Hindlimb muscle (tissue), 1 donor: ENCODE measurements at places on chromosomes 4 and X.
A peak's percentile ranks its signal among the peaks of the same experiment; 100 is the strongest.

DNA sequence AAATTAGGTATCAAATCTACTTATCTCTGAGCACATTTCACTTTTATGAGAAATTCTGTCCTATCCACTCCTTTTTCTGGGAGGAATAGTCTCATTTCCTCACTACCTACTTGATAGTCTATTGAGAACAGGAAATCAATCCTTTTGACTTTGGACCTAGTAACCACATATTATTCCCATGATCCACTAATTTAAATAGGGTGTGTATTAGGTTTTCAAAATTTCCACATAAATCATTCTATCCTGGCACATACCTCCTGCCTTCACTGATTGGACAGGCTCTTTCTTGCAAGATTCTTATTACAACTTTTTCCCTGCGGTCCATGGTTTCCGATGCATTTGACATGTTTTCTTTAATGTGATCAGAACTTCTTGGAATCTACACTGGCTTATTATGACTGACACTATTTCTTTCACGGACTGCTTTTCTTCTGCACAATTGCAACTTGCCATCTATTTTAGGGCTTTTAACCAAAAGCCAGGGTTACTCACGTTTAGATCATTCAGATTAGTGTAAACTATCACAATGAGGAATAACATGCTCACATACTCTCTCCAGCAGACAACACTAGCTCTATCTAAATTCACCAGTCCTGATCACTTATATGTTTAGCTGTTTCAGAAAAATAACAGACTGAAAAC lies 419.9 kb upstream of the SLIT2 start:
- no peak for DNase-seq

GRCh38 chrX:53085661-53086229 lies 3.6 kb downstream of the TSPYL2 start:
- no peak for DNase-seq

DNA sequence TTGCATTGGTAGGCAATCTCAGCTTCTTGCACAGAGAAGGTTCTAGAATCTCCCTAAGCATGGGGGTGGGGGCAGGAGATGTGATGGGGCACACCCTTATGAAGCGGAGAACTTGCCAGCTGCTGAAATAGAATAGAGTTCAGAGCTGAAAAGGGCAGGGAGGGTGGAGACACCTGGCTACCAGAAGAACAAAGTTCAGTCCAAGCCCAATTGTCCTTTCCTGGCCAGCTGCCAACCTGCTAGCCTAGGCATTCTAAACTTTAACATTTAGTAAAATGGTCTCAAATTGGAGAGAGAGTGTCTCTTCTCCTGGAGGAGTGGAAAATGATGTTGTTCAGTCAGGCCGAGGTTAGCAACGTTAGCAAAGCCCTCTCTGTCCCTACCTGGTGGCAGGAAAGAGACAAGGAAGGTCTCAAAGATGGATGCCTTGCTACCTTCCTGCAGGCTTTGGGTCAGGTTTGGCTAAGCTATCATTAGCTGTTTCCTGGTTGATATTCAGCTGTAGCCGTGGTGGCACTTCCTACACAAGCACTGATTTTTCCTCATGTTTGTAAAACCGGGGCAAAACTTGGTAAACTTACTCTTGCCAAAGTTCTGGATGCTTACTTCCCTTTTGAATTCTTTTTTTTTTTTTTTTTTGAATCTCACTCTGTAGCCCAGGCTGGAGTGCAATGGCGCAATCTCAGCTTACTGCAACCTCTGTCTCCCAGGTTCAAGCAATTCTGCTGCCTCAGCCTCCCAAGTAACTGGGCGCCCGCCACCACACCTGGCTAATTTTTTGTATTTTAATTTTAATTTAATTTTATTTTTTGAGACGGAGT lies 34.7 kb upstream of the NYX start:
- no peak for DNase-seq

- DNase-seq, result no peak
Observed at GRCh38 chr4:7371210-7371941, 63.4 kb downstream of the PSAPL1 start.

- peak; percentile 36 for DNase-seq
Observed at GRCh38 chrX:46573892-46574773, 568 bp downstream of the CHST7 start.

- no peak for DNase-seq
Observed at GRCh38 chr4:21709031-21709430, 239.5 kb downstream of the KCNIP4 start.

DNA sequence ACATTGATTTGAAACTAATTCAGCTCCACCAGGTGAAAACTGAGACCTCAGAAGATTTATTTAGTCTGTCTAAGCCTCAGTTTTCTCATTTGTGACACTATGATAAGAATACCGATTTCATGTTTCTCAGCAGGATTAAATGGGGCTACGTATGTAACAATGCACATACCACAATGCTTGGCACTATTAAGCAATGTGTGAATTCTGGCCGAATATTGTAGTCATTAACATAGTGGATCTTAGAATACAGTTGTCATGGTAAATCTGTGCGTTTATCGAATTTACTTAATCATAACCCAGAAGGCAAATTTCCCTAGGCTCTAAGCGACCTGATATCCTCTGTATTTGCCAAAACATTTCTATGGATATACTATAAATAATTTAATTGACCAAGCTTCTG lies 69.1 kb downstream of the TMA16 start:
- no peak for DNase-seq

- peak; percentile 73 for DNase-seq
Observed at GRCh38 chr4:140308366-140309123, 64.9 kb upstream of the SCOC start.

GRCh38 chr4:41156574-41156973 lies 57.8 kb downstream of the APBB2 start:
- DNase-seq, result no peak

- no peak for DNase-seq
Observed at GRCh38 chr4:125043486-125043885, 271.3 kb upstream of the FAT4 start.

DNA sequence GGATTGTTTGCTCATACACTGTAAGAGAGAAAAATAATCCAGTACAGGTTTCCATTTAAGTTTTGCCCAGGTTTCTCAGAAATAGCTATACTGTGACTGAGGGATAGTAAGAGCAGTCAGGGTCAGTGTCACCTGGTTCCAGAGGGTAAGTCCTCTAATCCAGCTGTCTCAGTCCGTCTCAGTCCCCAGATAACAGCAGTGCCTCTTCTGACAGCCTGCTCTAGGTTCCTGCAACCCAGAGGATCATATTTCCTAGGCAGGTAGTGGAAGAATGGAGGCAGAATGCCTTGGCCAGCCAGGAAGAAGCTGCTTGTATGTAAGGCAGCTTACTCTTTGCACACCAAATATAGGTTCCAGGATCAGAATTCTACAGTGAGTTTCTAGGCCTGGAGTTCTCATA lies 22.6 kb upstream of the GNRHR start:
- DNase-seq, result no peak

GRCh38 chr4:183362916-183363542 lies 40.8 kb upstream of the CLDN24 start:
- DNase-seq, result no peak

GRCh38 chr4:15427701-15428100 lies at the start of gene C1QTNF7:
Gene C1QTNF7, plus strand, starts transcription at chr4:15428033. Its CDS starts 7,711 bp downstream, at chr4:15435744.
- DNase-seq, result peak; percentile 43

DNA sequence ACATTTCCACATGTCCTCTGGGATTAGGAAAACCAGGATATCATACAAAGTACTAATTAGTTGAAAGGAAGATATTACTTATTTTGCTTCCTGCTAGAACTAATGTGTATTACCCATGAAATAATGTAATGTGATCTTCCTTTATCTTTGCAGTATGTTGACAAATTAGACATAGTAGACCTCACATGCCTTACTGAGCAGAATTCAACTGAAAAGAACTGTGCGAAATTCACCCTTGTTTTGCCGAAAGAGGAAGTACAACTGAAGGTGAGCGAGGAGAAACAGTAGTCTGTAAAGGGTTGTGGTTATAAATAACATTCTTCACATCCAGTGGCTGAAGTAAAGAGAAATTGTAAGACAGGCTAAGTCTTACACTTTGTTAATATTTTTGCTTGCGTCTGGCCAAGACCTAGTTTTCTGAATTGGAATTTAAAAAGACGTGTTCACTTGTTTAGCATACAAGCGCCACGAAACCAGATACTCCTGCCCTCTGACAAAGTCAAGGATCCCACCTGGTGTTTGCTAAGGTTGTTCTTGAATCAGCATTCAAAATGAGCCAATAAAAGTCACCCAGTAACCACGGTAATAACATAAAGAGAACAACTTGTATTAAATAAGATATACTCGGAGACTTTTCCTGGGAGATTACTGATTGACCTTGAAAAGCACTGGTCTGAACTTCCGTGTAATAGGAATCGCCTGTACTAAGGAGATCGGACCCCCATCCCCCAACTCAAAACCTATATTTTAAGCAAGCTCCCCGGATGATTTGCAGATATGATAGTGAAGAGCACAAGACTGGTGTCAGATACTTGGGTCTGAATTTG lies 16.9 kb downstream of the STAP1 start:
- no peak for DNase-seq

DNA sequence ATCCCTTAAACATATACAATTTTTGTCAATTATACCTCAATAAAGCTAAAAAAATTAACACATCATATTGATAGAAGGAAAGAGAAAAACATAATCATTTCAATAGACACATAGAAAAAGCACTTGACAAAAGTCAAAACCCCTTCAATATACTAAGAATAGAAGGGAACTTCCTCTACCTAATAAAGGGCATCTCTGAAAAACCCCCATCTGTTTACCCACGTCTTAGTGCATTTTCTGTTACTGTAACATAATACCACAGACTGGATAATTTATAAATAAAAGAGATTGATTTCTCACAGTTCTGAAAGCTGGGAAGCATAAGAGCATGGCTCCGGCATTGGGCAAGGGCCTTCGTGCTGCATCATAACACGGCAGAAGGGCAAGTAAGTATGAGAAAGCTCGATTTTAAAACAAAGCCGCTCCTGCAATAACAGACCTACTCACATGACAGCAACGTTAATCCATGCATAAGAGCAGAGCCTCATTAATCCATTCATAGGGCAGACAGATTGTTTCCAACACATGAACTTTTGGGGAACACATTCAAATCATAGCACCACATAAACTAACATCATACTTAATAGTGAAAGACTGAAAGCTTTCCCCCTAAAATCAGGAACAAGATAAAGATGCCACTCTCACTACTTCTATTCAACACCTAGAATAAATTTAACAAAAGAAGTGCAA lies 15.7 kb downstream of the STEEP1 start:
- DNase-seq, result no peak

- no peak for DNase-seq
Observed at GRCh38 chr4:71571346-71571745, 212.5 kb downstream of the GC start.

DNA sequence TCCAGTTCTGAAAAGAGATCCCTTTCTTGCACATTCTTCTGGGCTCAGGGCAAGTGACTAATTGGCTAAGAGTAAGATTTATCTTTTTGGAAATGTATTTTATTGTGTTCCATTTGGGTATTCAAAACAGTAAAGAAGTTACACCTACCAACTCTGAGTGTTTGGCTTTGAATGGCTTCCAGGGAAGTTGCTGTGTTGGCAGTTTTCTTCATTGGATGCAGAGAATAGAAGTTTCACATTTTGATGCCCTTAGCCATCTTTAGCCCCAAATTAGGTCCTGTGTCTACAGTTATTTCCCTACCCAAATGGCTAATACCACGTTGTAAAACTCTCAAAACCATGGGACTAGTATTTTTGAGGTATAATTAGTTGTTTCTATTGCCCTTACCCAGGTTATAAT lies 29.7 kb upstream of the MORC4 start:
- DNase-seq, result no peak

DNA sequence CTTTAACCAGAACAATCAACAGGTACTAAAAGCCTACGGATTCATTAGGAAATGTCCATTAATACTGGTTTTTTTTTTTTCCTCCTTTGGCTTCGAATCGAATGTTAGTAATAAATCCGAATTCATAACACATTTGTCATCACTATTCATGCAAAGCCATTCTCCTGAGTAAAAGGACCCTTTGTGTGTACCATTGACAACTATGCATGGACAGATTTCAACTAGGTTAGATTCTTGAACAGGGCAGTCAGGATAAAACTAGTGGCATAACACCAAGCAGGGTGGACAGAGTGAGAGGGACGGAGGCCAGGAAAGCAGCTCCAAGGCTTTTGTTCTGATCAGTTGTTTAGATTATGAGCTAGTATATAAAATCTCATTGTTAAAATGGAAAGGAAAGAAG lies 1722.0 kb upstream of the TENM3 start:
- DNase-seq, result no peak

DNA sequence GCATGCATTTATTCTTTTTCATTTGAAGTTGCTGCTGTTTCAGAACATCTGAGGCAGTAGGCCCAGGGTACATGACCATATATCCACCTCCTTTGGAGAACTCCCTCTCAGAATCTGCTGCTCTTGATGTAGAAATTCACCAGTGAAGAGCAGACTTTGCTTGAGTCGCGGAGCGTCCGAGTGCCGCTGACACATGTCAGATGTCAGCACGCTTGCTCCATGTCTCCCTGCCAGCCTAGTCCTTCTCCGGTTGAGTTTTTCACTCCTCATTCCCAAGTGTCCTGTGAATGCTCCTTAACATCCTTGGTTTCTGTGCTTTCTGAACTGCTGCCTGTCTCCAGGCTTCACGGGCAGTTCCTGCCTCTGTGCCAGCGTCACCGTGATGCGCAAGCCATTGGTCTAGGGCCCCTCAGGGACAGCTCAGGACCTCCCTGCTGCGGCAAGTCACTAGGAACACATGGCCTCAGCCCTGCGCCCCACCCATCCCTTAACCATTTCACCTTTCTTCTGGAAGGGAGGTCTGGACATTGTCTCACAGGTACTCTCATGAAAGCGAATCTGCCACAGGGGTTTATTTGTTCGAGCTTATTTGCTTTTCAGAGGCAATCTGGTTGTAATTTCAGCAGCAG lies 93.1 kb upstream of the RBPJ start:
- no peak for DNase-seq

DNA sequence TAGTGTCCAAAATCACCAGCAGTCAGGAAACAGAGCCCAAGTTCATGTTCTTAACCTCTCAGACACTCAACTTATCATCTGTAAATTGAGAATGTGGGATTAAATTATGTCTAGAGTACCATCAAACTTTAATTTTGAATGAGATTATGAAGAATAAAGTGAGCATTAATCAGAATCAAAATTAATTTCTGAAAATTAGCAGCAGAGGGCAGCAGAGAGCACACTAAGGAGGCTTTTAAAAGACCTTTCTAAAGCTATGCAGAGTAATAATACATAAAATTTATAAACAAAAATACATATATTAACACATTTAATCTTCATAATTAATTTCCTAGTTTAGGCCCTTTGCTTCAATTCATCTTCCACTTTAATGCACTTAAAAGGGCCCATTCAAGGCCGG lies 7.1 kb downstream of the TASL start:
- DNase-seq, result no peak

DNA sequence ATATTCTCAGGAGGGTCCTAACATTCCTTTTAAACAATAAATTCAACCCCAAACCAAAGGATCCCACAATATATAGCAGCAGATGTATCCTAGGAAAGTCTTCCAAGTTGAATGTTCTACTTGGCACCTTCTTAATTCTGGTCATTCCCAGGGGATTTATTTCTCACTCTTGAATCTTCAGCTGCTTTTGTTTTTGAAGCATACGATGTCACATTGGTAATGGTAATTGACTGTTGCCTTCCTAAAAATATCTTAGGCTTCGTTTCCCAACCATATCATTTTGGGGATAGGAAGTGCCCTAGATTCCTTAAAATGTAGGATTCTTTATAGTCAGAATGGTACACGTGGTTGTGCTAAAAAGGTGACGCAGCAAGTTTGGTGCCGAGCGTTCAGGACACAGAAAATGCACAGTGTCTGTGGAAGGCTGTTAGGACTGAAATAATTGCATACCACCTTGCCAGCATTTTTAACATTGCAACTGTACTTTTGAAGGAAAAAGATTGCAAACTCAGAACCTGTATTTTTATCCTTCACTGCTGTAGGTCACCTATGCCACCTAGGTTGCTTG lies 8.1 kb downstream of the SNX25 start:
- no peak for DNase-seq

GRCh38 chr4:158481811-158482210 lies 39.9 kb upstream of the RXFP1 start:
- DNase-seq, result no peak
